ENCODE measurements at places on chromosomes 16 and 17. TPM values are rescaled to one million over a fixed set of nuclear protein-coding genes. Genes with fewer than 3 reads are reported as not detected.
A peak's percentile ranks its signal among the peaks of the same experiment; 100 is the strongest.

DNA sequence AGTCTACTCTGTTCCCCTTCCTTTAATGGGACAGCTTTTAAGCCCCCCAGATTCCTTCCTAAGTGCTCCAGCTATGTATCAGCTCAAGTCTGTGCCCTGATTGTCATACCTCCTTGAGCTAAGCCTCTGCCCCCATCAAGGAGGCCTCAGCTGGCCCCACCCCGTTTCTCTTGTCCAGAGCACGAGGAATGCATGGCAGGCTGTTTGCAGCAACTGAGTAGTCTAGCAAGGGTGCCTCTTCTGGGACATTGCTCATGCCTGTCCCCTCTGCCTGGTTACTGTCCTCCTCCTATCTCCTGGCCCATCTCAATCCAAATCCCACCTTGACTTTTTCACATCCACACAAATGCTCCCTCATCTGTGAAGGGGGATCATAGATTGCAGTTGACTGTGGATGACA is 27.8 kb upstream of the TMEM220 start:
- no peak for DNase-seq

- DNase-seq, result peak; percentile 71
Measured at GRCh38 chr16:20901436-20902112, 1.0 kb downstream of the LYRM1 start.

GRCh38 chr17:82330322-82331239 is 3.0 kb downstream of the SECTM1 start:
- DNase-seq, result no peak

The MYH13 gene
- total RNA-seq, result not detected

The TRIM25 gene
- 17.6 TPM for total RNA-seq

The ARHGDIG gene
- 5.9 TPM for total RNA-seq

The KRT24 gene
- total RNA-seq, result not detected

The GAS7 gene
- 79.7 TPM for total RNA-seq
